SIG-M5 (cell line): ENCODE measurements at places on chromosomes 1 and 21.

DNA sequence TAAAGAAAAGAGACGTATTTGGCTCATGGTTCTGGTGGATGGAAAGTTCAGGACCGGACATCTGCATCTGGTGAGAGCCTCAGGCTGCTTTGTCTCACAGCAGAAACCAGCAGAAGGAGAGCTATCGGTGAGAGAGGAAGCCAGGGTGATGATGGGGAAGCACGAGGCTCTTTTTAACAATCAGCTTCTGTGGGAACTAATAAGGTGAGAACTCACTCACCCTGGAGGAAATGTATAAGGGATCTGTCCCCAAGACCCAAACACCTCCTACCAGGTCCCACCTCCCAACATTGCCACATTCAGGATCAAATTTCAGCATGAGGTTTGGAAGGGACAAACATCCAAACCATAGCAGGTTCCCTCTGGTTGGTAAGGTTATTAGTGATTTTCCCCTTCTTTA is 32.8 kb downstream of the ASTN1 start:
- no peak for DNase-seq

DNA sequence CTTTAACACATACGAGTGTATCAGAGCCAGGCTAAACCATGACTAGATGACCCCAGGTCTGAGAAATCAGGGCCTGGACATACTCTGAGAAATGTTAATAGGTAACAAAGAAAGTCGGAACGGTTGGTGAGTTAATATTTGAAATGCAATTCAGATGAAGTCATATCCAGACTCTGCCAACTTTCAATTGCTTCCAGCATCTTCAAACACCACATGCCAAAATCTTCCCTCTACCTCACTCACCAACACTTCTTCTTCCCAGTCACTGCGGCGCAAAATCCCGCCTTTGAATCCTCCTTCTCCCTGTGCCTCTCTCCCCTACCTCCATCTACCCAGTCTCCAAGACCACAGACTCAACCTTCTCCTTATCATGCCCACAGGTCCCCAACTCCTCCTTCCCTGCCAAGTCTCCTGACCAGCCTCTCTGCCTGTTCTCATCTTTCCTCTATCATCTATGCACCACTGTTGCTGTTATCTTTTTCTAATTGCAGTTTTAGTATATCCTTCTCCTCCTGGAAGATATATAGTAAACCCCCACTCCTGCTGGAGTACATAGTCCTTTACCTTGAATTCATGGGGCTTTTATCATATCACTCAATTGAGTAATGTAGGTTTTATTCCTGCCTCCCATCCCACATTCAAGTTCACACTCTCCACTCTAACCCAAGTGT is 41.3 kb downstream of the ZBTB18 start:
- DNase-seq: no peak

GRCh38 chr1:186903374-186904136 is 74.8 kb downstream of the PLA2G4A start:
- DNase-seq: no peak

- no peak for DNase-seq
Observed at GRCh38 chr1:185419718-185420117, 102.7 kb upstream of the IVNS1ABP start.

DNA sequence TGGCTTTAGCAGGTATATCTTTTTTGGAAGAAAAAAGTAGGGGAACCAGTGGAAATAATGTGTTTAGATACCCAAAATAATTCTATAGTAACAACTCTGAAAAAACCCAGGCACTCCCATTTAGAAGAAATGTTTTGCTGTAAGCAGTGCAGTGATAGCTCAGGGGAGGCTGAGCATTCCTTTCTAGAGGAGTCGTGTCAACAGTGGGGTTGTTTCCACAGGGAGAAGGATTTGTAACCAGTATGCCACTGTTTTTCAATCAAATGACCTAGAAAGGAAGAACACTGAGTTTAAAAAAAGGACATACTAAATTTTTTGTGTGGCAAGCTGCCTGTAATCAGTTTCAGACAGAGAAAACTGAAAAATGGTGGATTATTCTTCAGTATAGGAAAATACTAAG is 2.4 kb downstream of the PGD start:
- no peak for DNase-seq

DNA sequence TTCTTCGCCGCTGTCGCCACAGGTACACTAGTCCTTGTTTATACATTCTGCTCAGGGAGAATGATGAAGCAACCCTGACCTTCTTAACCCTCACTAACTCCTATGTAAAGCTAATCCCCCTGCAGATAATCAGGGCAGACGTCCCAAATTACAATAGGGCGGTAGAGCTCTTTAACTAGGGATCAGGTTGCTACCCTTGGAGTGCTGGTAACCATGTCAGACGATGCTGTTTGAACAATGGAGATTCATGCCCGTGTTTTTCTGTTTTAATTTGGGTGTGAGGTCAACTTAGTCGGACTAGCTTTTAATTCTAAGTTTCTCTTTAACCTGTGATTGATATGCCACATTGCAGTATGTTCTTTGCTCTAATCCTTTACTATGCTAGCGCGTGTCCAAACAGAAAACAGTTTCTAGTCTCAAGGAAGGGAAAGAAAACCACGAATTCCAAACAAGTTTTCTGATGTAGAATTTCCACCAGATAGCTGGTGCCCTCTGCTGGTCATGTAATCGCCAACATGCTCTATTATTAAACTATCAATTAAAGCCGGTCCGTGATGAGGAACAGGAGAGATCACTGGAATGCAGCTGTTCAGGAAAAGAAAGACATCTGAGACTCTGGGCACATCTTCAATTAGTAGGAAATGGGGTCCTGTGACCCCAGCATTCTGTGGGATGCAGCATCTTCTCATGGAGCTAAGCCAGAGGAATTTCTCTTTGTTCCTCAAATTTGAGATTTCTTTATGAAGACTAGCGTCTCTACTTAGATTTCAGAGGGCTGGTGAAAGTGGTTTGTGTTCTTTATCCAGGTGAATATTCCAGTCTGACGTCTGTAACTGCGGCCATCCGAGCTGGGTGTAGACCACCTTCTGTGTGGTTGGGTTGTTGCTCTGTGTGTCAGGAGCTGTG is 18.3 kb upstream of the VAMP3 start:
- DNase-seq: no peak

DNA sequence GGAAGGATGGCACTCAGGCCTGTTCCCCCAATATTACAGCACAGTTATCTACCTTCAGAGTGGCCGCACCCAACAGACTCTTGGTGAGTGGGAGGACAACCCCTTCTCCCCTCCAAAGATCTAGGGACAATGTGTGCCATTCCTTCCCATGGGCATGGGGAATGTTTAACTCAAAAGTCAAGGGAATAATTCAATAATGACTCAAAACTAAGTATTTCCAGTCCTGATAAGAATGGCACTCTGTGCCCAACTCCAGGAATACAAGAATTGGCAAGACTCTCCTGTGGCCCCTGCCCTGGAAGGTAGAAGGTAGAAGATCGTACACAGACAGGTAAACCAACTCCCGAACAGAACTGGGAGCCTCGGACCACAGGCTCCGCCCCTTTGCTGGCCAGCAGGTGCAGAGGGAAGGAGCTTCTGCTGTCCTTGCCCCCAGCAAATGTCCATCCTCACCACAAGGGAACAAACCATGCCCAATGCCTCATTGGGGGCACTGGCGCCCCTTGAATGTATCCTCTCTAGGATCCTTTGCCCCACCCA is 514.0 kb downstream of the NPHP4 start:
- no peak for DNase-seq

GRCh38 chr21:32240851-32241687 is 37.8 kb downstream of the MIS18A start:
- DNase-seq: no peak

DNA sequence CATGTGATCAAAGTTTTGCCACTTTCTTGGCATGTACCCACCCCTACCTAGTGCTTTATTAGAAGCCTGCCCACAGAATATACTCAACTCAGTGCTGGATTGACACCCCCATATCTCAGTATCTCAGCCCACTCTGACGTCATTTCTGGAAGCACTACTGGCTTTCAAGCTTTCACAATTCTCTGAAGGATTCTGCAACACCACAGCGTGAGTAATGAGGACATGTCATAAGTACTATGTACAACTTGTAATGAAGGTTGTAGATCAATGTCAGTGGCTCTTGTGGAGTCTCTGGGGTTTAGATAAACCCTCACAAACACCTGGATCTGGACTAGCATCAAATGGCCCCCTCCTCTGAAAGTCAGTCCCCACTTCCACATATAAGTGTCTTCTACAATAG is 57.2 kb downstream of the TNFSF4 start:
- peak; percentile 14 for DNase-seq

- no peak for DNase-seq
Observed at GRCh38 chr1:231059566-231060193, 19.6 kb upstream of the FAM89A start.

- DNase-seq: no peak
Observed at GRCh38 chr1:94205639-94206038, 31.7 kb downstream of the ARHGAP29 start.

- no peak for DNase-seq
Observed at GRCh38 chr1:209786146-209786545, 1.8 kb upstream of the C1orf74 start.

GRCh38 chr1:205274041-205274691 is 46.4 kb downstream of the TMCC2 start:
- no peak for DNase-seq

DNA sequence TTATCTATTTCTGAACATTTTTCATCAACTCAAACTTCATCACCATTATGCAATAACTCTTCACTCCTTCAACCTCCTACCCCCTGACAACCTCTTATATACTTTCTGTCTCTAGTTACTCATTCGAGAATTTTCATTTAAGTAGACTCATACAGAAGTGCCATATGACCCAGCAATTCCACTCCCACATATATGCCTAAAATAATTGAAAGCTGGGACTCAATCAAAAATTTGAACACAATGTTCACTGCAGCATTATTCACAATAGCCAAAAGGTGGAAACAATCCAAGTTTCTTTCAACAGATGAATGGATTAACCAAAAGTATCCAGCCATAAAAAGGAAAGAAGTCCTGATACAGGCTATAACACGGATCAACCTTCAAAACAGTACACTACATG is 24.1 kb downstream of the COL11A1 start:
- DNase-seq: no peak

DNA sequence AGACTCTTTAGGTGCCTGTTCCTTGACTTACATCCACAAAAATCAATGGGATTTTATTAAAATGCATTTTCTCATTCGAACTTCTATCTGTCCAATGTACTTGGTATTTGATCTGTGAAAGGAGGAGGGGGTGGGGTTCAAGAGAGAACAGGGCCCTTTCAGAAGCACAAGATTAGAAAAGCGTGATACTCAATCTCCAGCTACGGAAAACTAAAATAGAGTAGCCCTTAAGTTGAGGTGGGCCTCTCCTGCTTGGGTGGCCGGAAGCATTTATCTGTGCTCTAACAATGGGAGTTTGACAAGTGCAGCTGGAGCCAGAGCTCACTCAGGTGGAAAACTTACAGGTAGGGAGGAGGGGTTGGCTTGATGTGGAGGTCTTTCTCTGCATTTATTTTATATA is 462 bp upstream of the RXRG start:
- DNase-seq: no peak

DNA sequence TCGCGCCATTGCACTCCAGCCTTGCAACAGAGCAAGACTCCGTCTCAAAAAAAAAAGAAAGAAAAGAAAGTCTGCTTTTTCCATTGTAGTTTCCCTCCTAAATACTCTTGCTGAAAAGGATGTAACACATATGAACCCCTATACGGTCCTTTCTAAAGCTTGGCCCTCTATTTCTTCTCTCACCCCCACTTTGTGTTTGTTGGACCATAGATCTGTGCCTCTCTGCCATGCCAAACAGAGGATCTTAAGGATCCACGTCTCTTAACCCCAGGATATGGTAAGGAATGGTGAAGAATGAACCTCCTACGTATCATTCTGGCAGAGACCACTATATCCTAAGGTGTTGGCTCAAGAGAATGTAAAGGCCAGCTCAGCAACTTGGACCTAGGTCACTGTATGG is 18.7 kb upstream of the LAX1 start:
- no peak for DNase-seq

- DNase-seq: no peak
Observed at GRCh38 chr1:206582537-206582936, 29.7 kb downstream of the EIF2D start.

- peak; percentile 46 for DNase-seq
Observed at GRCh38 chr1:2546515-2547209, 9.5 kb upstream of the TNFRSF14 start.

DNA sequence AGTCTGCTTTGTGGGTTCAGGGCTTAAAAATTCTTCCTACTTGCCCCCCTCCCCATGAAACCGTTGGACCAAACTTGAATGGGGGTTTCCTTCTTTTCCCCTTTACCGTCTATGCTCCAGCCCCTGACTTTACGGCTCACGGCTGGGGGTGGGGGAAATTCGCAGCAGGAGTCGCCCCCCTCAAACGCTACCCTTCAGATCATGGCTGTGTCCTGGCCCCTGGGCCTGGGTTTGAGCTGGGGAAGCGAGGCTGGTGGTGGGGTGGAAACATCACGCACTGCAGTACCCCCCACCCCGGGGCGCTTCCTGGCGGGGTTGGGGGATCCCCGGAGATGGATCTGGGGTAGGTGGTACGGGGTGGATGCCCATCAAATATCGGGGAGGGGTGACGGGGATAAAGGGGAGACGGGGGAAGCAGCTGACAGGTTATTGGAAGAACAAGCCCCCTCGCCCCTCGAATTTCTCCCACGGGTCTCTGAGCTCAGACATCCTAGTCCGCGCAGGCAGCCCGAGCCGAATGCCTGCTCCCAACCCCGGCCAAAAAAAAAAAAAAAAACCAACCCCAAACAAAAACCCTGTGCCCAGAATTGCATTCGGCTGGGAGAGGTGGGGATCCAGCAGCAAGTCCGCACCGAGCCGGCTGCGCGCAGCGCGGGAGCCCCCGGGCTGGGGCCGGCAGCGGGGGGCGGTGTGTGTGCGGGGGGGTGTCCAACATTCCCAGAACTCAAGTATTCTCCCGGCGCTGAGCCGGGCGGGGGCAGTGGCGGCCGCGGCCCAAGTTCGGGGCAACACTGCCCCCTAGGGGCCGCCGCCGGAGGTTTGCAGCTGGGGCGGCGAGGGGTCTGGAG is 59.0 kb upstream of the ACOT11 start:
- no peak for DNase-seq

DNA sequence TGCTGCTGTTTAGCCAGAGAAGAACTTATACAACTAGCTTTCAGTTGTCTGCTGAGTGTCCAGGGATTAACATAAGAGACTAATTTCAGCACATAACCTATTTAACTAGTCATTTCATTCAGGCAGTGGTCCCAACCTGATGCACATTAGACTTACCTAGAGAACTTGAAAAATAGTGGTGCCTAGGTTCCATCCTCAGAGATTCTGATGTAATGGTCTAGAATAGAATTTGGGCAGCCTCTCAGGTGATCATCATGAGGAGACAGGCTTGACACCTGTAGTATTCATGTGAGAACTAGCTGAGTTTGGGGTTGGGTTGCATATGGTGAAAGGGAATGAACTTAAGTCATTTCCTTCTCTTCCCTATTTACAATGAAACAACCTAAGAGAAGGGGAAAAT is 24.8 kb downstream of the CNST start:
- no peak for DNase-seq

DNA sequence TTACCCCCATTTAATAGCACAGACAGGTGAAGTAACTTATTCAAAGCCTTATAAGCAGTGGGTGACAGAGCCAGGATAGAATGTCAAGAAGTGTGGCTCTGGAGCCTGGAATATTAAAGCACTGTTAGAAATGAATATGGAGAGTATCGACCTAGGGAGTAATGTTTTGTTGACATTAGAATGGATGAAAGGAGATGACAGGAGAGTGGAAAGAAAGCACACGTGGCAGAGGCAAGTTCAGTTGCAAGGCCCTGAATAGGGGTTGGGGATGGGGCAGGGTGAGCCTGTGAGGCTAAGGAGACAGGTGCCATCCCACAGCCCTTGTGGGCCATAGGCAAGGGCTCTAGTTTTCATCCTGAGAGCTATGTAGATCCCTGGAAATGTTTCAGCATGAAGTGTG is 125.5 kb upstream of the PLXNA2 start:
- DNase-seq: no peak

- no peak for DNase-seq
Observed at GRCh38 chr1:172487550-172487949, 43.7 kb upstream of the PIGC start.
